Cardiac ventricle fibroblast (primary cell): ENCODE measurements at places on chromosomes 3 and 15. TPM values are rescaled to one million over a fixed set of nuclear protein-coding genes. Genes with fewer than 3 reads are reported as not detected.

PLCL2 gene
- total RNA-seq, result 8.8 and 9.7 TPM in 2 replicates

CCR3 gene
- not detected in 2 replicates for total RNA-seq

C15orf40 gene
- 8.7 and 14.8 TPM in 2 replicates for total RNA-seq

TMEM41A gene
- 7.1 and 12.3 TPM in 2 replicates for total RNA-seq

DUOXA2 gene
- total RNA-seq, result not detected in 2 replicates

TM6SF1 gene
- total RNA-seq, result 1.7 TPM in 1 of 2 replicates, not detected in the other

CACNA2D3 gene
- total RNA-seq, result 2.6 TPM in 2 replicates

ALDH1L1 gene
- total RNA-seq, result 93.4 and 96.4 TPM in 2 replicates

FEM1B gene
- total RNA-seq, result 17.7 and 23.5 TPM in 2 replicates

ETV5 gene
- 11.2 and 15.7 TPM in 2 replicates for total RNA-seq

CORO2B gene
- total RNA-seq, result 30.8 and 36.8 TPM in 2 replicates

SAXO2 gene
- total RNA-seq, result 0.06 and 0.39 TPM in 2 replicates

GOLGA8N gene
- 3.5 and 3.6 TPM in 2 replicates for total RNA-seq

SMCO1 gene
- not detected in 2 replicates for total RNA-seq

FOXB1 gene
- total RNA-seq, result not detected in 2 replicates

ARL14 gene
- total RNA-seq, result not detected in 2 replicates

ADGRG7 gene
- total RNA-seq, result not detected in 2 replicates

GOLGA6L4 gene
- 0.31 and 0.98 TPM in 2 replicates for total RNA-seq

PIGZ gene
- total RNA-seq, result 10.6 and 13.3 TPM in 2 replicates

RTP3 gene
- total RNA-seq, result not detected in 2 replicates

TTLL13 gene
- not detected in 2 replicates for total RNA-seq

EPHA3 gene
- total RNA-seq, result 7.6 and 9.4 TPM in 2 replicates

MCTP2 gene
- total RNA-seq, result 1.2 and 5.2 TPM in 2 replicates

IL17RE gene
- total RNA-seq, result 1.6 and 1.9 TPM in 2 replicates

ILDR1 gene
- not detected in 2 replicates for total RNA-seq

CAMK2N2 gene
- not detected in 2 replicates for total RNA-seq

SKOR1 gene
- 0.06 TPM in 1 of 2 replicates, not detected in the other for total RNA-seq

NGLY1 gene
- total RNA-seq, result 15.2 and 20.7 TPM in 2 replicates

SAMMSON gene
- not detected in 2 replicates for total RNA-seq

PTX3 gene
- total RNA-seq, result 457 and 493 TPM in 2 replicates

ZNF860 gene
- total RNA-seq, result 0.05 and 0.31 TPM in 2 replicates

ASB14 gene
- total RNA-seq, result not detected in 2 replicates

SPATA12 gene
- 0.12 TPM in 1 of 2 replicates, not detected in the other for total RNA-seq

ZNF774 gene
- 0.19 and 0.34 TPM in 2 replicates for total RNA-seq

ANKRD63 gene
- total RNA-seq, result not detected in 2 replicates

GNB5 gene
- 24.1 and 34.6 TPM in 2 replicates for total RNA-seq

FBXL22 gene
- 0.59 TPM in 1 of 2 replicates, not detected in the other for total RNA-seq

NRG4 gene
- 0.68 TPM in 1 of 2 replicates, not detected in the other for total RNA-seq

ULK4 gene
- 4.9 and 8.4 TPM in 2 replicates for total RNA-seq

VGLL3 gene
- 40.6 and 41.7 TPM in 2 replicates for total RNA-seq

SCG3 gene
- 0.05 TPM in 1 of 2 replicates, not detected in the other for total RNA-seq

KY gene
- 0.10 and 0.25 TPM in 2 replicates for total RNA-seq

ROBO1 gene
- 38.6 and 42.6 TPM in 2 replicates for total RNA-seq

WDR93 gene
- total RNA-seq, result 0.10 TPM in 1 of 2 replicates, not detected in the other

IMPG2 gene
- total RNA-seq, result 0.20 and 0.37 TPM in 2 replicates

EFHB gene
- 1.2 and 4.4 TPM in 2 replicates for total RNA-seq

PLSCR1 gene
- total RNA-seq, result 177 and 207 TPM in 2 replicates

KLF15 gene
- total RNA-seq, result 21.3 and 21.9 TPM in 2 replicates

GCSAM gene
- total RNA-seq, result not detected in 2 replicates
